ENCODE measurements at places on chromosomes 1 and 21.

DNA sequence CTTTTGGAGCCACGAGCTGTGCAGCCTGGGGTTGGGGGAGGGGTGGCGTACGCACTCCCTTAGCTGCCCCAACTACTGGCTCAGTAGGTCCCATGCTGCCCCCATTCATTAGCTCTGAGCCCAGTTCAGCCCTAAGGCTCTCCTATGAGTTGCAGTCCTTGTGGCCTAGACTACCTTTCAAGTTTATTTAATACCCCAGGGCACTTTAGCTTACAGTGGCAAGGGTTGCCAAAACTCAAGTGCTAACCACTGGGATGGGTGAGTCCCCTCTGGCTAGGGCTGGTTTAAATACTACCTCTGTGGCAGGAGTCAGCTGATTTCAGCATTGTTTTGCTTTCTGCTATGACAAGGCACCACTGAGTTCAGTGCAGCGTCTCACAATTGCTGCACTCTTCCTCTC lies 118.2 kb downstream of the ODF2L start:
- ATAC-seq: no peak

GRCh38 chr1:115365738-115366137 lies 27.7 kb upstream of the NGF start:
- ATAC-seq: no peak

DNA sequence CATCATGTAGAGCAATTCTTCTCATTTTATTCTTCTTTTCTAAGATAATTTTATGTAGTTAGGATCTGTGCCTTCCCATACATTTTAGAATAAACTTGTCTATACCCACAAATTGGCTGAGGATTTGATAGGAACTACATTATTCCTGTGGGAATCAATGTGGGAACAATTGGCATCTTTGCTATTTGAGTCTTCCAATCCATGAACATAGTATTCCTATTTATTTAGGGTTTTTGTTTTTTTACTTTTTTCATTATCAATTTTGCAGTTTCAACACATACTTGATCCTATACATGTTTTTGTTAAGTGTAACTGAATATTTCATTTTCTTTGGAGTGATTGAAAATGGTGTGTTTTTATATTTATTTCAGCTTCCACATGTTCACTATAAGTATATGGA lies 8.1 kb upstream of the WNT9A start:
- ATAC-seq: no peak

DNA sequence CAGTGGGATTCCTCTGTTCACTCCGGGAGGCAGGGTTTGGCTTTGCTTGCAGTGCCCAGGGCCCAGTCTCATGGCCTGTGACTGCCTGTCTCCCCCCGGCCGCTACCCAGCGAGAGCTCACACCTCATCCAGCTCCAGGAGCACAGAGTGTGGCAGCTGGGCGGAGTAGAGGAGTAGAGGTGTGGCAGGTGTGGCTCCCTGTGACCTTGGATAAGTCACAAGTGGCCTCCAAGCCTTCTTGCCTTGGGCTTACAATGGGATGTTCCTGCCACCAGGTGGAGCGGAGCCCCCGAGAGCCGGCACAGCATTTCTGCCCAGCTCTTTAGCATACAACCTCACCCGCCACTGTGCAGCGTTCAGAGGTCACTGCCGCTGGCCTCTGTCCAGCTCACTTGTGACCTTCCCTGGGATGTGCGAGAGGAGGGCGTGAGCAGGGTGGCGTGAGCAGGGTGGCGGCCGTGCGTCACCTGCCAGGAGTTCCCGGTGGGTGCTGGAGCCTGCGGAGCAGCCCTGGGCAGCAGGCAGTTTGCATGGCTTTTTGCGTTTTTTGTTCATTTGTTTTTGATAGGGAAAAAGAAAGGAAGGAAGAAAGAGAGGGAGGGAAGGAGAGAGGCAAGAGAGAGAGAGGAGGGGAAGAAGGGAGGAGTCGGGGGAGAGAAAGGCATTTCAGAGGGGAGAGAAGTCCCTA lies 42.4 kb downstream of the CRYAA start:
- peak; percentile 72 for ATAC-seq

DNA sequence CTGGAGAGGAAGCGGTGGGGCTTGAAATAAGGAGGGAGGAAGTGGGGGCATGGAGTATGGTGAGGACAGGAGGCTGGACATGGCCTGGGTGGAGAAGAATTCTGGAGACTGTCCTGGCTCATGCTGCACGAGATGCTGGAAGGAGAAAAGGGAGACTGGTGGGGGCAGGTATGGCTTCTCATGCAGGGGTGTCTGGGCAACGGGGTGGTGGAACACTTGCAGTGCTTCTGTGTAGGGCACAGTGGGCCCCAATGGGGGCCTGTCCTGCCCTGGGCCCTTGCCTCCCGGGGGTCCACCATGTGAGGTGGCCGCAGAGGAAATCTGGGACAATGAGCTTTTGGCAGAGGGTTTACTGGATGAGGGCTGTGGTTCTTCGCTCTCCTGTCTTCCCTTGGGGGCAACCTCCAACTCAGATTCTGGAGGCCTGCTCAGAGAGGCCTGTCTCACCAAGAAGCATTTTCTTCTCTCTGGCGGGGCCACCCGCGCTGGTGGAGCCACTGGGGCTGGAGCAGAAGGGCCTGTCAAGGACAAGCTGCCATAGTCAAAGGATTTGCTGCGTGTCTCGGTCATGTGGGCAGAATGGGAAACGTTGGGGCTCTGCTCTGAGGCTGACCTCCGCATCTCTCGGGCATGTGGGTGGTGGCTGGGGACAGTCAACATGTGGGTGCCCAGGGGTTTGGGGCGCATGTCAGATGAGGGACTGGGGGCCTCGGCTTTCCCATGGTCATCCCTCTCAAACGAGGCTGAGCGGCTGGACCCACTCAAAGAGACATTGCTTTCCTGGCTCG lies 96.9 kb upstream of the EDN2 start:
- ATAC-seq: no peak

GRCh38 chr21:35163411-35163810 lies 114.3 kb upstream of the RUNX1 start:
- peak; percentile 80 for ATAC-seq
